Activated CD8-positive, alpha-beta T cell treated with anti-CD3 and anti-CD28 coated beads for 36 hours (primary cell): ENCODE measurements at places on chromosomes 7 and 10. TPM values are rescaled to one million over a fixed set of nuclear protein-coding genes. Genes with fewer than 3 reads are reported as not detected.

CHCHD2 gene
- 748 TPM for total RNA-seq

OR13A1 gene
- not detected for total RNA-seq

IKZF5 gene
- 15.2 TPM for total RNA-seq

C10orf105 gene
- total RNA-seq, result 0.16 TPM

GRCh38 chr10:131556897-131557495, 245.5 kb upstream of the TCERG1L start:
- no peaks in the 10 kb centered on the region for H3K4me1 ChIP-seq
- no peaks in the 10 kb centered on the region for H3K27me3 ChIP-seq
- H3K36me3 ChIP-seq, result no peaks in the 10 kb centered on the region
- no peak for DNase-seq
- no peak overlapping the region for H3K4me3 ChIP-seq
- H3K27ac ChIP-seq, result no peak overlapping the region

GRCh38 chr10:21047096-21047495, 150.0 kb upstream of the NEBL start:
- H3K36me3 ChIP-seq, result no peaks in the 10 kb centered on the region
- no peak overlapping the region for H3K27ac ChIP-seq
- DNase-seq, result no peak
- no peak overlapping the region for H3K4me3 ChIP-seq
- no peaks in the 10 kb centered on the region for H3K27me3 ChIP-seq
- H3K4me1 ChIP-seq, result peaks cover 11% of the 10 kb centered on the region

DNA sequence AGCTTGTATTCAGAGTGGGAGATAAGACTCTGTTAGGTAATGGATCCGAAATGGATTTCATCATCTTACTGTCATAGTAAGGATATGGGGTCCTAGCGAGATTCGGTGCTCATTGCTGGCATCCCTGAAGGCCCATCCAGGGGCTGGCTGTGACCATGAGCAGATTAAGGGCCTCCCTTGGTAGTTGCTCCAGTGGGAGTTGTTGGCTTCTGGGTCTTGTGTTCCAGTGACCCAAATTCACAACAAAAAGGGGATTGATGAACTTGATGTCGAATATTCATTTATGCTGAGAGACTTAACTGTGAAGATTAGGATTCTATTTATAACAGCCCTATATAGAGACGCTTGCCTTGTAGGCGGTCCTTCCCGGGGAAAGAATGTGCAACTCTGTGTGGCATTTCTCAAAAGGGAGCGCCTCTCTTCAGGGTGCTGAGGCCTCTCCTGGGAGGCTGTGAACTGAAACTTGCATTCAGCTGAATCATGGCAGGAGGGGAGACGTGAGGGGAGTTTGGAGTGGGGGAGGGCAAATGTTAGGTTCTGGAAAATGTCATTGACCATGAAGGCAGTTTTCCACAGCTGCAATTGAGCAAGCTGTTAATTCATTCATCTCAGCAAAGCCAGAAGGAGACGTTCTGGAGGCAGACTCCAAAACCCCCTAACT, 233.1 kb upstream of the FZD8 start:
- DNase-seq, result no peak
- H3K27ac ChIP-seq, result no peak overlapping the region
- no peaks in the 10 kb centered on the region for H3K4me1 ChIP-seq
- no peaks in the 10 kb centered on the region for H3K27me3 ChIP-seq
- no peak overlapping the region for H3K4me3 ChIP-seq
- H3K36me3 ChIP-seq, result no peaks in the 10 kb centered on the region

GRCh38 chr7:39465055-39465929, 100.9 kb upstream of the YAE1 start:
- peak; percentile 68 for DNase-seq
- H3K4me3 ChIP-seq, result no peak overlapping the region
- peaks cover 3% of the 10 kb centered on the region for H3K27me3 ChIP-seq

GRCh38 chr7:122415510-122415909, 111.0 kb upstream of the FEZF1 start:
- H3K27me3 ChIP-seq, result no peaks in the 10 kb centered on the region
- H3K36me3 ChIP-seq, result no peaks in the 10 kb centered on the region
- DNase-seq, result no peak
- H3K4me1 ChIP-seq, result no peaks in the 10 kb centered on the region

DNA sequence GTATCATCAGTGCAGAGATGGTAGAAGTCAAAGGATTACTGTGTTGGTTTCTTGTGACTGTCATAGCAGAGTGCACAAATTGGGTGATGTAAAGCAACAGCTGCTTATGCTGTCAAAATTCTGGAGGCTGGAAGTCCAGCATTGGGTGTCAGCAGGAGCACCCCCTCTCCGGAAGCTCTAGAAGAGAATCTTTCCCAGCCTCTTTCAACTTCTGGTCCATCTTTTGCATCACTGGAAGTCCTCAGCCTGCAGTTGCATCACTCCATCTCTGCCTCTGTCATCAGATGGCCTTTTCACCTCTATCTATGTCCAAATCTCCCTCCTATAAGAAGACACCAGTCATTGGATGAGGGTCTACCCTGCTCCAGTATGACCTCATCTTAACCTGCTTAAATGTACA, 35.8 kb upstream of the GALNTL5 start:
- DNase-seq, result no peak
- peaks cover 2% of the 10 kb centered on the region for H3K4me1 ChIP-seq
- H3K36me3 ChIP-seq, result no peaks in the 10 kb centered on the region
- no peak overlapping the region for H3K4me3 ChIP-seq

GRCh38 chr7:18530224-18531179, 35.0 kb downstream of the HDAC9 start:
- no peaks in the 10 kb centered on the region for H3K27me3 ChIP-seq
- no peaks in the 10 kb centered on the region for H3K36me3 ChIP-seq
- DNase-seq, result no peak

- no peaks in the 10 kb centered on the region for H3K36me3 ChIP-seq
- no peak overlapping the region for H3K4me3 ChIP-seq
- peaks cover 8% of the 10 kb centered on the region for H3K4me1 ChIP-seq
- DNase-seq, result no peak
Observed at GRCh38 chr10:69119896-69120295, 4.1 kb upstream of the VPS26A start.

DNA sequence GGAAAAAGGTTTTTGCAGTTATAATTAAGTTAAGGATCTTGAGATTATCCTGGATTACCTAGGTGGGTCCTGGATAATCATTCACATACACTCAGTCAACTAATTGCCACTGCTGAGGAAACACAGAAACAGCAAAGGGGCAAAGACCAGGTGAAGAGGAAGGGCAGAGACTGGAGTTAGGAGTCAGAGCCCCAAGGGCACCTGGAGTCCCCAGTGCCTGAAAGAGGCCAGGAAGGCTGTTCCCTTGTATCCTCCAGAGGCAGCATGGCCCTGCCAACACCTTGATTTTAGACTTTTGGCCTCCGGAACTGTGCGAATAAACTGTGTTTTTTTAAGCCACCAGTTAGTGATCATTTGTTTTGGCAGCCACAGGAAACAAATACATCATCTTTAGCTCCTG, 24.6 kb downstream of the PRR15 start:
- no peak for DNase-seq
- H3K4me3 ChIP-seq, result no peak overlapping the region
- H3K4me1 ChIP-seq, result peaks cover 4% of the 10 kb centered on the region
- H3K27ac ChIP-seq, result peak overlapping the region; percentile 3
- H3K36me3 ChIP-seq, result no peaks in the 10 kb centered on the region

- no peak for DNase-seq
- no peaks in the 10 kb centered on the region for H3K4me1 ChIP-seq
- no peaks in the 10 kb centered on the region for H3K36me3 ChIP-seq
- no peak overlapping the region for H3K27ac ChIP-seq
- H3K27me3 ChIP-seq, result no peaks in the 10 kb centered on the region
Observed at GRCh38 chr10:418226-418625, 271.2 kb downstream of the DIP2C start.

GRCh38 chr7:22645418-22646181, 81.4 kb upstream of the IL6 start:
- peaks cover 4% of the 10 kb centered on the region for H3K4me1 ChIP-seq
- H3K27me3 ChIP-seq, result peaks cover 19% of the 10 kb centered on the region
- H3K36me3 ChIP-seq, result peaks cover 6% of the 10 kb centered on the region
- no peak for DNase-seq
- H3K4me3 ChIP-seq, result no peak overlapping the region

DNA sequence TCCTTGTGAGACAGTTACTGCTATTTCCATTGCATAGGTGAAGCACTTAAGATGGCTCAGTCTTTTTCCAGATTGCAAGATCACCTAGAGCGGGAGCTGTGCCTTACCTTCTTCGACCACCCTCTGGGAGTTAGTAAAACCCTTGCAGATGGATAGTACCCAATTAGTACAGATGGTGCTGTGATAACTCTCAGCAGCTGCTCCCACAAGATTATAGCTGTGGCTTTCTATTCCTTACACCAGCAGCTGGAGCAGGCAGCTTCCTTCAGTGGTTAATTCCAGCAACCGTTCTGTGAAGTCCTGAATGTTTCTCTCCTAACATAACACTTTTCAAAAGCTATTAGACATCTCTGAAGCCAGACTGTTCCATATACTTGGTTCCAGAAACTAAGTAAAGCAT, 796.8 kb downstream of the XPNPEP1 start:
- no peak overlapping the region for H3K27ac ChIP-seq
- DNase-seq, result no peak
- H3K36me3 ChIP-seq, result no peaks in the 10 kb centered on the region
- no peak overlapping the region for H3K4me3 ChIP-seq

GRCh38 chr10:81008726-81009125, 471.0 kb downstream of the SH2D4B start:
- no peaks in the 10 kb centered on the region for H3K36me3 ChIP-seq
- H3K4me3 ChIP-seq, result no peak overlapping the region
- H3K27ac ChIP-seq, result no peak overlapping the region
- H3K4me1 ChIP-seq, result no peaks in the 10 kb centered on the region

DNA sequence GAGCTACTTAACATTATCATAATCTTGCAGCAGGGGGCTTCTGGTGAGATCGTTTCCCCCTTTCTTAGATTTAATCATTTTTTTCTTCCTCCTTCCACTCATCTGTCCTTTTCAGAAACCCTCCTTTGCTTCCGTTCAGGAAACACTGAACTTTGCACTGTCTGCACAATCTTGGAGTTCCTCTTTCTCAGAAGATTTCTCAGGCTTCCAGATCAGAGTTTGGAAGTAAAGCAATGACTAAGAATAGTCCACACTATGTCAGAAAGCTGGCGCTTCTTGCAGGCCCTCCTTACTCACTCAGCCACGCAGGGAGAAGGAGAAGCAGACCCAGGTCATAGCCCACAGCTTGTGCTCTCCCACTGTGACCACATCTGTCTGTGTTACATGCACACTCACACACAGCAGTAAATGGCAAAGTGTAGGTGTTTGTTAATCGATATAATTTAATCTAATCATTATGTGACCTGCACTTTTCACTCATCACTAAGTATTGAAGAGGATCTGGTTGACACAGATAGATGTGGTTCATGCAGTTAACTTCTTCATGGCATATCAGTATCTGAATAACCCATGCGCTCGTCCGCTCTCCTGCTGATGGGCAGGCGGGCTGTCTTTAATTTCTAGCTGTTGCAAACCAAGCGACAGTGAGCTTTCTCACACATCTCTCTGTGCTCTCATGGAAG, 30.2 kb downstream of the ALOX5 start:
- H3K4me1 ChIP-seq, result no peaks in the 10 kb centered on the region
- DNase-seq, result no peak
- H3K27ac ChIP-seq, result no peak overlapping the region
- H3K4me3 ChIP-seq, result no peak overlapping the region
- peaks cover 5% of the 10 kb centered on the region for H3K27me3 ChIP-seq

DNA sequence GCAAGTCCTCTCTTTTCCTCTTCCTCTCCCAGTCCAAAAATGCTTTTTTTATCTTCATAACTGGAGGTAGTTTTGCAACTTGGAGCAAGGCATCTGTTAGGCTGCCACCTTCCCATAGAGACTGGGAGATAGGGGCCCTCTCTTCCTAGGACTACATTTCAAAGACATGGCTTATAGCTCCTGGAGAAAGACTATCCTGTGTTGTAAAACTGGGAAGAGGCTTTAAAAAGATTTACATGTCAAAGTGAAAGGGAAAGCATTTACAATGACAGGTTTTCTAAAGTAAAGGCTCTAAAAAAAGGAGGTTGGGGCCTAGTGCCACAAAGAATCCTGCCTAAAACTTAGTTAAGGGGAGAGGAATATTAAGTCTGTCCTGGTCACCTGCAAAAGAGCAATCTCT, 82.2 kb upstream of the SEMA3E start:
- no peak overlapping the region for H3K4me3 ChIP-seq
- no peaks in the 10 kb centered on the region for H3K4me1 ChIP-seq
- no peaks in the 10 kb centered on the region for H3K36me3 ChIP-seq
- H3K27me3 ChIP-seq, result no peaks in the 10 kb centered on the region
- DNase-seq, result no peak

DNA sequence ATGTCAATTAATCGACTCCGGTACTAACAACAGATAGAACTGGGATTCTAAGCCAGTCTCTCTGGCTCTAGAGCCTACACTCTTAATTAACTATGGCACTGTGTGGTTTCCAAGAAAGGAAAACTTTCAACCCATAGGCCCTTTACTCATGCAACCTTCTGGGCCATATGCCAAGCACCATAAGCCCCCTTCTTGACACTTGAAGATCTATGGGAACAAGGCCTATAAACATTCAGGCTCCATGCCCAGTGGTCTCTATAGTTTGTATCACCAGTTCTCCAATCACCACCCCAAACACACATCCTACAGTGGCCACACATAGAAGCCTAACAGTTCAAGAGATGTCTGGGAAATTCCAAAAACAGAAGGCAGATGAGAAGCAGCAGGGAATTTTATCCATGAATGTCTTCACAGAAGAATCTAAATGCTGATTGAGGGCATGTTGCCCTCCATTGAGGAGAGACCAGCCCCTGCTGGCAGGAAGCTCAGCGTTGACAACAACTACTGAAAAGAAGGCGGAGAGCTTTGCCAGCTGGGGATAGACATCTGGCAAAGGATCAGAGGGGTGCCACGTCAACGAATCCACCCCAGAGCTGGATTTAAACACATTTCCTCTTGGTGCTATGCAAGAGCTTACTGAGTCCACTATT, 64.4 kb downstream of the GRM3 start:
- H3K4me1 ChIP-seq, result no peaks in the 10 kb centered on the region
- H3K27me3 ChIP-seq, result no peaks in the 10 kb centered on the region
- no peak for DNase-seq
- no peaks in the 10 kb centered on the region for H3K36me3 ChIP-seq

GRCh38 chr7:121531175-121532070, 135.3 kb upstream of the FAM3C start:
- H3K4me1 ChIP-seq, result peaks cover 39% of the 10 kb centered on the region
- peak overlapping the region; percentile 17 for H3K4me3 ChIP-seq
- no peaks in the 10 kb centered on the region for H3K36me3 ChIP-seq
- H3K27me3 ChIP-seq, result peaks cover 10% of the 10 kb centered on the region
